ENCODE measurements at places on chromosomes 5 and 9.

GRCh38 chr5:1315018-1315708 is 20.3 kb upstream of the TERT start:
- no peak for DNase-seq

GRCh38 chr9:77987880-77988525 is 43.6 kb downstream of the GNAQ start:
- no peak for DNase-seq

DNA sequence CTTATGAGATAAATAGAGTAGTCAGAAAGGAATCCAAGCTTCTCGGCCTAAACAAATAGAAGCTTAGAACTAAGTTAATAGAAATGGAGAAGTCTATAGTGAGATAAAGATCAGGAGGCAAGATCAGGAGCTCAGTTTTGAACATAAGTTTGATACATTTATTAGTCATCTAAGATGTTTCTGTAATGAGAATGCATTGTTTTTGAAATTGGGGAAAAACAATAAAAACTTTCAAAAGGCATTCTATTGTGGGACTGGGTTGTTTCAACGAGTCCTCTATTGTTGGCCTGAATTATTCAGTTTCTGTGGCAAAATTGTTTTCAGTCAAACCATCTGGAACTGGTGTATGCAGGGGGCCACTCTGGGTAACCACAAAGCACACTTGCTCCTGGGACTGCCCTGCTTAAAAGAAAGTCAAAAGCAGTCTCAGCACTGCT is 181.0 kb upstream of the CLINT1 start:
- no peak for DNase-seq

- no peak for DNase-seq
Observed at GRCh38 chr5:149778303-149779123, 48.4 kb downstream of the PPARGC1B start.

DNA sequence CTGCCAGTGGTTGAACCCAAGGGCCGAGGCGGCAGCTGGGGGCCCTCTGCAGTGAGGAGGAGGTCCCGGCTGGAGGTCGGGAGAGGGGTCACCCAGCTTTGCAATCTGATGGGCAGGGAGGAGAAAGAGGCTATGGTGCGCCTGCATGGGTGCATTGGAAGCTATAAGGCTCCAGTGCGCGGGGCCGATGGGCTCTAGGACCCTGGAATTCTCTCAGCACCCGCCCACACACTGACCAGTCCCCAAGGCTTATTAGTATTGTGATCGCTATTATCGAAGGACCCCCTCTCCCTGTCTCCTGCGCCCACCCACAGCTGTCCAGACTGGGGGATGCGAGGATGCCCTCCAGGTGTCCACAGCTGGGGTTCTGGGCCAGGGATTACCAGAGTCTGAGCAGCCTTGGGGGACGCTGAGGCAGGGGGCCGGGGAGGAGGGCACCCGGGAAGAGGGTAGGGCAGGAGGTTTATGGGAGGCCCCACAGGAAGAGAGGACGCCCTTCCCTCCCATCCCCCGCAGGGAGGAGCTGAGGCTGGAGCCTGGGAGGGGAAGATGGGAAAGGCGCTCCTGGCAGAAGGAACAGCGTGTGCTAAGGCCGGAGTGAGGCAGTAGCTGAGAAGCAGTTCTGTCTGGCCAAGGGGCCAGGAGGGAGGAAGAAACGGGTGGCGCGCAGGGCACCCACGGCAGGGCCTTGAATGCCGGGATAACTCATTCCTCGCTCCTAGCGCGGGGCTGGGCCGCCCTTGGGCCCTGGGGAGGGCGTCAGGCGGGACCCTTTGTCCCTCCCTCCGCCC is 24.2 kb downstream of the C9orf50 start:
- DNase-seq, result no peak

DNA sequence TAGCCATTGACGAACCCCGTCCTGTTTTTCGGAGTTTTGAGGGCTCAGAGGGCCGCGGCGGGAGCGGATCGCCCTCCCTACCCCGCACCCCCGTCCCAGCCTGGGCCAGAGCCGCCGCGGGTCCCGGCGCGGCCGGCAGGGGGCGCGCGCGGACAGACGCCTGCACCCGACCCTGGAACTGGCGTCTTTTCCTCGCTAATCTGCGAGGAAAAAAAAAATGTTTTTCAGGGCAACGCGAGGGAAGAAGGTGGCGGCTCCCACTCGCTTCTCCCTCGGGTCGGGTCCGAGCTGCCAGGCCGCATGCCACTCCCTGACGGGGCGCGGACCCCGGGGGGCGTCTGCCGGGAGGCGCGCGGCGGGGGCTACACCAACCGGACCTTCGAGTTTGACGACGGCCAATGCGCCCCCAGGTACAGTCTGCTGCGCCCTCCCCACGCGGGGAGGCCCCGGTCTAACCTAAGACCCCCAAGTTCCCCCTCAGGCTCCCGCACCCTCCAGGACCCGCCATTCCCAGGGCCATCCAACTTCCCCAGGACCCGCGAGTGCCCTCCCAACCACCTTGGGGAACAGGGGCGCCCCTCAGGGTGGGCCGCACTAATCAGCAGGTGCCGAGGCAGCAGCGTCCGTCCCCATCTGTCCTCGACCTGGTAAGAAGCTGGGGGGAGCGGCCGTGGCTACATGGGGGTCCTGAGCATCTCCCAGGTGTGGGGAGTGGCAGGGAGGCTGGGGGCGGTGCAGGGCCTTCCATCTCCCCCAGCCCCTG is at the start of gene KCNT1:
Gene KCNT1, plus strand, starts transcription at position 227 of the 763 bp plus-strand sequence. Its CDS starts 74 bp downstream, at position 301.
- DNase-seq, result peak; percentile 35

DNA sequence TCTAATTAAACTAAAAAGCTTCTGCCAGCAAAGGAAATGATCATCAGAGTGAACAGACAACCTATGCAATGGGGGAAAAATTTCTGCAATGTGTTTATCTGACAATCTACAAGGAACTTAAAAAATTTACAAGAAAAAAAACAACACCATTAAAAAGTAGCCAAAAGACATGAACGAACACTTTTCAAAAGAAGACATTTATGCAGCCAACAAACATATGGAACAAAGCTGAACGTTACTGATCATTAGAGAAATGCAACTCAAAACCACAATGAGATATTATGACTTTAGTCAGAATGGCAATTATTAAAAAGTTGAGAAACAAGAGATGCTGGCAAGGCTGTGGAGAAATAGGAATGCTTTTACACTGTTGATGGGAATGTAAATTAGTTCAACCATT is 530.4 kb upstream of the DAB2 start:
- no peak for DNase-seq

DNA sequence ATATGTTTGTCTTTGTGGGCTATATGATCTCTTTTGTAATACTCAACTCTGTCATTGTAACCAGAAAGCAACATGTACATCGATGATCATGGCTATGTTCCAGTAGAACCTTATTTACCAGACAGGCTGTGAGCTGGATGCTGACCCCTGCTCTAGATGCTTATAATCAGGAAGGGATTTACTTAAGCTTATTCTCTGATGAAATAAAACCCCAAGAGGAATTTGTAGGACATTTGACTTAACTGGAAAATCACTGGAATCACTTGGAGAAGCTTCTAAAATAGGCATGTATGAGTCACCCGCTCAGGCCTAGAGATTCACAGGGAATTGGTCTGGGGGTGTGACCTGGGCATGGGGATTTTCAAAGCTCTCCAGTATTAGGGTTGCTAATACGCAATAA is 285.8 kb upstream of the ZNF608 start:
- DNase-seq, result no peak

DNA sequence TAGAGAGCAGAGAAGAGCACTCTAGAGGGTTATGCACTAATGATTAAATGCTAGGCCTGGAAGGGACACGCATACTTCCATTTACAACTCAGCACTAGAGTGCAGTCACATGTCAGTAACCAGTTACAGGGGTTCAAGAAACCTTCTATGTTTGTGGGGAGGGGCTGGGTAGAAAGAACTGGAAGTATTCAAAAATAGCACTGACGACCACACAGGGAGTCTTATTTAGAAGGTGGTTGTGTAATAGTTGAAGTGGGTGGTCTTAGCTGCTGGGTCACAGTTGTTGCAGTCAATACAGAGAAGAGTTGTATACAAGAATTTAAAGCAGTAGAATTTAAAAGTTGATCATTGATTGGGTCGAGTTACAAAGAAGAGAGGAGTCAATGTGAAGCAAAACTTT is 15.4 kb downstream of the AOPEP start:
- no peak for DNase-seq

DNA sequence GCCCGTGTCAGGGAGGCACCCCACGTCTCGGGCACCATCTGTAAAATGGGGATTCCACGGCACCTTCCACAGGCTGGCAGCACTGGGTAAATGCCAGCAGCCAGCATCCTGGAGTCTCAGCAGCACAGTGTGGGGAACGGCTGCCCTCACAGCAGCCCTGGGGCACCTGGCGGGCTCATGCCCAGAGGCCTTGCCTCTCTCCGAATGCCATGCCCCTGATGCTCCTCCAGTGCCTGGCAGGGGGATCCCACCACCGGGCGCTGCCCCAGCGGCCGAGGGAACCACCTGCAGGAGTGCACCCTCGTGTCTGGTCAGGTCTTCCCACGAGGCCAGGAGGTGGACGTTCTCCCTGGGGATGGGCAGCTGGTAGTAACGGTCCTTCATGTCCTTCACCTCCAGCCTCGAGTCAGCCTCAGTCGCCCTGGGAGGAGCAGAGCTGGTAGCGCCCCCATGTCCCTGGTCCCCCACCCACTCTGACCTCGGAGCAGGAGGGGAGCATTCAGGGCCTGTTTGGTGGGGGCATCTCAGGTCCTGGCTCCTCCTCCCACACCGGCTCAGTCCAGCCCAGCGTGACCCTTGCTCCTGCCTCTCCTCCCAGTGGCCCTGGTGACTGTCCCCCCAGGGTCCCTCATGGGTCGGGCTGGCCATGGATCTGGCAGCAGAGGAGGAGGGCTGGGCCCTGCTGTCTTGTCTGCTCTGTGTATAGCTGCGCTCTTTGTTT is 49.9 kb upstream of the NRARP start:
- DNase-seq, result no peak

DNA sequence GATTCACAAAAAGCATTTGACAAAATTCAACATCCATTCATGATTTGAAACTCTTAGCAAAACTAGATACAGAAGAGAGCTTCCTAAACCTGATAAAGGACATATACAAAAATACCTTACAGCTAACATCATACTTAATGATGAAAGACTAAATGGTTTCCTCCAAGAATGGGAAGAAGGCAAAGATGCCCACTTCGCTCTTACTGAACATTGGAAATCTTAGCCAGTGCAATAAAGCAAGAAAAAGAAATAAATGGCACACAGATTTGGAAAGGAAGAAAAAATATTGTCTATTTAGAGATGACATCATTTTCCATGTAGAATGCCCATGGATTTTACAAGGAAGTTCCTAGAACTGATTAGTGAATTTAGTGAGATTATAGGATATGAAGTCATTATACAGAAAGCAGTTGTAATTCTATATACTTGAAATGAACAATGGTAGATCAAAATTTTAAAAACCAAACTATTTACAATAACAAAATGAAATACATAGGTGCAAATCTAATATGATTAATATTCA is 64.4 kb downstream of the NAA35 start:
- no peak for DNase-seq

Measured in NCI-H1930 (cell line).